ENCODE measurements at places on chromosomes 4 and X. TPM values are rescaled to one million over a fixed set of nuclear protein-coding genes. Genes with fewer than 3 reads are reported as not detected.

DNA sequence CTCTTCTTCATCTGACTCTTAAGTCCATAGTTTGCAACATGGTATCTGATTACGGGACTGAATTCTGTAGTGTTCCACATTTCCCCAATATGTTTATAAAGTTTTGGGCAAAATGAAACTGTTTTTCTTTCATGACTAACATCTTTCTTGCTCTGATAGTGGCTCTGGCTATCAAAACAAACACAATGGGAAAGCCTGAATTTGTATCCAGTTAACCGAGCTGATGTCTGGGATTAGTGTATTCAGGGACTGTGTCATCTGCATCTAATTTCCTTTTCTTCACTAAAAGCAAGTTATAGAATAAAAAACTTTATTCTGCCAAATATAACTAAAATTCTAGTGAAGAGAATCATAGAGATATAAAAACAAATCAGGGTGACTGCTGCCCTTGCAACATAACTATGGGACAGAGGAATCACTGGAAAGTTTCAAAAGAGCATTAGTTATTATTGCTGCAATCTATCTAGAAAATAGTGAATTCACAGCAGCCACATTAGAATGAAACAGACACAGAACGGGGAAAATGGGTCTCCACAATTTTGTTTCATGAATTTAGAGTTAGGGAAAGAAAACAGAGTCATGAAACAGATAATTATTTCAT lies 61.3 kb downstream of the ANTXR2 start:
- no peak for DNase-seq

DNA sequence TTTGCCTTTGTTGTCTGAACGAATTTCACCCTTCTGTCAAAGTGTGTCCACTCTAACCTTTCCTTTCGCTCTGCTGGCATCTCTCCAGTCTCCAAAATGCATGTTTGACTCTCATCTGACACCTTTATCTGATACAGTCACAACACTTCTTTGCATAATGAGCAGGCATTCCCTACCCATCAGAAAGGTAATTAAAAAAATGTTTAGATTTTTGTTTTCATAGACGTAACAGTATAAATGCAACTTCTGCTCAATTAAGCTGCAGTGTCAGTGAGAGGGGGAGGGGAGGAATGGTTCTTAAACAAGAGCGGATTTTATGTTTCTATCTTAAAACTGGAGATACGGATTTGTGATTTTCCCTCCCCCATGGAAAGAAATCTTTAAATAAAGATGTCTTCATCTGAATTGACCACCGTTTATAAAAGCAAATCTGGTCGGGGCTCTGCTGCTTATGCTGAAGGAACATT lies 70.2 kb downstream of the CXXC4 start:
- no peak for DNase-seq

- DNase-seq = no peak
Observed at GRCh38 chrX:47518144-47518543, 35.1 kb upstream of the ZNF41 start.

GRCh38 chr4:182201871-182202270 lies 41.3 kb upstream of the TENM3 start:
- DNase-seq = no peak

DNA sequence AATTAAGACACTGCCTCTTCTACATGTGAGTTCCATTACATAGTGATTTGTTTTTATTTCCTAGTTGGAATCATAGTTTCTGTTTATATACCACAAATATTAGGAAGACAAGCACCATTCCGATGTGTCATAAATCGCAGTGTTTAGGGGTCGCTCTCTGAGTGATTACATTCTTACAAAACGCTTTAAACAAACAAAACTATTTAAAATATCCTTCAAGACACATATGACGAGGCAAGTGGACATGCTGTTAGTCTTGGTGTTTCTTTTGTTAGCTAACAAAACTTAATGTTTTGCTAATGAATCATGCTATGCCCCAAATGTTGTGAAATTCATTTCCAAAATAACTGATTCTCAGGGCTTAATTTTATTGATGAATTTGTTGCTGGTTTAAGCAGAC lies 1219.3 kb upstream of the PRKX start:
- no peak for DNase-seq

GRCh38 chr4:112296949-112297880 lies at the start of gene ALPK1:
Gene ALPK1, plus strand, starts transcription at chr4:112297369.
- DNase-seq = no peak

GRCh38 chr4:57331959-57332358 lies 221.8 kb upstream of the IGFBP7 start:
- no peak for DNase-seq

CAMK2D gene
- 86.1 TPM for total RNA-seq

DNA sequence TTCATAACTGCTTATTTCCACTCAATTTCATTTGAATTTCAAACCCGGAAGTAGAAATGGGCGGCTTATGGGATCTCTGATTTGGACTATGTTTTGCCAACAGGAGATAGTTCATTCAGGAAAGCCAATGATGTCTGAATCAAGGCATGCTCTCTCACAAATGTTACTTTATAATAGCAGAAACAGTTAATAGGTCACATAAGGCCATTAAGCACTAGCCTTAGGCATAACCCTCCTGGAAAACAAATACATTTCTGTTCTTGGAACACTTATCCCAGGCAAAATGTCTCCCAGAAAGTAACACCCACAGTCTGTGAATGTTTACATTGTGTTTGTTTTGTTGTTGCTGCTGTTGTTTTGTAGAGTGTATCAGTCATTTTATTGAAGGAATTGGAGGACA lies 1347.2 kb upstream of the PCDH7 start:
- DNase-seq = no peak

VCX3B gene
- not detected for total RNA-seq

GLRA3 gene
- total RNA-seq = not detected

SLC16A2 gene
- total RNA-seq = 8.0 TPM

IQSEC2 gene
- total RNA-seq = 14.8 TPM

- DNase-seq = no peak
Observed at GRCh38 chr4:8544282-8544681, 35.9 kb upstream of the GPR78 start.

- no peak for DNase-seq
Observed at GRCh38 chr4:40173470-40173875, 23.4 kb upstream of the RHOH start.

- no peak for DNase-seq
Observed at GRCh38 chr4:12110627-12111026, 681.9 kb upstream of the HS3ST1 start.

DNA sequence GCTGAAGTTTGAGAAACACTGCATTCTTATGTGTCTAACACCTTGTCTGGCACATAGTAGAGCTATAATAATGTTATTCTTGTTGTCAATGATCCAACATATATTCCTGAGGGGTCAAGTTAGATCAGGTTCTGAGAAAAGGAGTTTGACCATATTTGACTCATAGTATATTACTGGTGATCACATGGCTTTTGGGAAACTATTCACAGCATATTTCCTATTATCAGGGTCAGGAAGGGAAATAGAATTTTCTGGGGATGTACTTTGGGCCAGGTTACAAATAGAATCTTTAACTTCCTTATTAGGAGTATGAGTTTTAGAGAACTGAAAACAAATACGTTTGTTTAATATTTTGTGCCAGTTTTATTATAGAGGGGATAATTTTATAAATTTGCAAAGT lies 11.6 kb downstream of the IL15 start:
- DNase-seq = no peak

DNA sequence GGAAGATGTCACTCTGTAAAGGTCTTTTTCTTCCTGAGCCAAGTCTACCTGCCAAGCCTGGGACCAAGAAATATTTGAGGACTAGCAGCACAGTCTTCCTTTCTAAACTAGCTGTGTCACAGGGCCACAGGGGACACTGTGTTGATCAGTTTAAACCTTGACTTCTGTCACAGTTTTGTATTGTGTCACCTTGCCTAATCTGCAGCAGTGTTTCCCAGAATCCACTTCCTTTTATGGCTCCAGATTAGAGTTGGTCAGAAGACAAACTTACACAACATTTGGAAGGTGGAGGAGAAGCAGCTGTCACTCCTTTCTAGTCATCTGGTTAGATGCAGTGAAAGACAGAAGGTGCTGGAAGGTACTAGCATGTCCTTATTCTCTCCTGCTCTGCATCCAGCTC lies 143.1 kb upstream of the BCOR start:
- no peak for DNase-seq

DNA sequence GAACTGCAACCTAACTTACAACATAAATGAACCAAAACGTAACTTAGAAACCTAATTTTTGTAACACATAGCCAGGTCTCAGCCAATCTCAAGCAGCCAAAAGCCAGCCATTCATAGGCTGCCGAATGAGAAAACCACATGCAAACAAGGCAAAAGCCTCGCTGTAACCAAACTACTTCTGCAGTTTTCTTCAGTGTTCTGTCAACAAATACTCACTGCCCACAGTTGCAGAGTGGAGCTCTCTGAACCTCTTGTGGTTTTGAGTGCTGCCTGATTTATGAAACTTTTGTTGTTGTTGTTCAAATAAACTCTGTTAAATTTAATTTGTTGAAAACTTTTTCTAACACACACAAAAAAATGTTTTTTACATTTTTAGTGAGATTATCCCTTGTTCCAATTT lies 251.2 kb downstream of the PAPSS1 start:
- no peak for DNase-seq

ADGRG2 gene
- 8.8 TPM for total RNA-seq

PNMA5 gene
- not detected for total RNA-seq

DNA sequence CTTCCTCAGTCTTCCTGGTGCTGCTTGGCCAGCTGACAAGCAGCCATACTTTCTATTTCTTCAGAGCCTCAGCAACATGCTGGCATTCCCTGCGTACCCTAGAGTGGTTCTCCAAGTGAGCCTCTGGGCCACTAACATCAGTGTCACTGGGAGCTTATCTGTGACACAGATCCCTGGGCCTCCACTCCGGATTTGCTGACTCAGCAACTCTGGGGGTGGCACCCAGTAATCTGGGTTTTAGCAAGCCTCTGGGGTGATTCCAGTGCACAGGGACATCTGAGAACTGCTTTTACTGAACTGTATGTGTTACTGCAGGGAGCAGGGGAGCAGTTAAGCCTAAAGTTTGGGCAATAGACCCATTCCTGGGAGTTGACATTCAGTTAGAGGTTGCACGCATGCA lies 28.2 kb upstream of the HMGB3 start:
- DNase-seq = no peak

DNA sequence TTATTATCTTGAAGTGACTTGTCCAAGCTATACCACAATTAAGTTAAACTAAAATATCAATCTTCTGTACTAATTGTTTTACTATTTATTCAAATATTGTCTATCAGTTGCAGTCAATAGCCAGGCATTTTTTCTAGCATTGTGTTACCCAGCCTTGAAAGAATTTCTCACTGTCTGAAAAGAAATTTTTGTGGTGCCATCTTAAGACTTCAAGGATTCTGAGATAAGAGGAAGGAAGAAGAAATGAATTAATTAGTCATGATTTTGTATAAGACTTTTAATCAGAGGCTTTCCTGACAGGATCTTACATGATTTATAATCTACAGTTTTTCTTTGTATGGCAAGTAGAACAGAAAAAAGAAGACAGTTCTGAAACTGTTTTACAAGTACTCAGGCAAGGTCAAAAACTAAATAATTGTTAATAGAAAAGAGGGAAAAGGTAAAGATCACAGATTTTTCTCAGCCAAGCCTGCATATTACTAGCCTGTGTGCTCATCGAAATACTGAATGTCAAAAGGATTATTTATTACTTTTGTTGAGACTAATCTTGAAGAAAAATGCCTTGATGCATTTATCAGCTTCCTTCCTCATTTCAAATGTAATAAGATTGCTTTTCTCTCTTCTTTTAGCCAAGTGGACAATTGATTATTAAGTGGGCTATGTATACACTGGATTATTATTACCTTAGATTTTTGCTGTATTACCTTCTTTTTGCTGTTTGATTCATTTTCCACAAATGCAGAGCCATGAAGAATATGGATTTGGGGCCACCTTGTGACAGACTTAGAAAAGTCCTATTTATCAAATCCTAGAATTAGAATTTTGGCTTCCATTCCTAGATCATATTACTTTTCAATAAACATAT lies 53.8 kb downstream of the CXCL1 start:
- DNase-seq = no peak

DNA sequence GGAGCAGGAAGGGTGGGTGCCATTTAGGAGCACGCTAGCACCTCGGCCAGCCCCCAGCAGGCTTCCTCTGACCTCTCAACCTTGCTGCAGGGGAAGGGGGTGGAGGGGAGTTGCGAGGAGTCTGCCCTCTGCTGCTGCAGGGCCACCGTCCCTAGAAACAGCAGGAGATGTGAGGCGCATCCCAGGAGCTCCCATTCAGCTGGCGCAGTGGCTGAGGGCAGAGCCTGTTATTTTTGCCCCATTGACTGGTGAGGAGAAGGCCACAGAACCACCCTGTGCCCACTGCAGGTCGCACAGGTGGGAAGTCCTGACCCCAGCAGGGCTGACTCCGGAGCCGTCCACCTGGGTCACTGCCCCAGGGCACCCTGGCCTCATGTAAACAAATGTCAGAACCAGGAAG lies 8.0 kb downstream of the PDE6B start:
- DNase-seq = no peak

LIMCH1 gene
- total RNA-seq = 38.6 TPM

- DNase-seq = no peak
Observed at GRCh38 chr4:109009909-109010308, 247.1 kb upstream of the ETNPPL start.

ADH1A gene
- not detected for total RNA-seq

- DNase-seq = no peak
Observed at GRCh38 chr4:80237992-80238391, 28.5 kb upstream of the FGF5 start.

- DNase-seq = no peak
Observed at GRCh38 chrX:68666580-68666979, 19.1 kb downstream of the STARD8 start.

DNA sequence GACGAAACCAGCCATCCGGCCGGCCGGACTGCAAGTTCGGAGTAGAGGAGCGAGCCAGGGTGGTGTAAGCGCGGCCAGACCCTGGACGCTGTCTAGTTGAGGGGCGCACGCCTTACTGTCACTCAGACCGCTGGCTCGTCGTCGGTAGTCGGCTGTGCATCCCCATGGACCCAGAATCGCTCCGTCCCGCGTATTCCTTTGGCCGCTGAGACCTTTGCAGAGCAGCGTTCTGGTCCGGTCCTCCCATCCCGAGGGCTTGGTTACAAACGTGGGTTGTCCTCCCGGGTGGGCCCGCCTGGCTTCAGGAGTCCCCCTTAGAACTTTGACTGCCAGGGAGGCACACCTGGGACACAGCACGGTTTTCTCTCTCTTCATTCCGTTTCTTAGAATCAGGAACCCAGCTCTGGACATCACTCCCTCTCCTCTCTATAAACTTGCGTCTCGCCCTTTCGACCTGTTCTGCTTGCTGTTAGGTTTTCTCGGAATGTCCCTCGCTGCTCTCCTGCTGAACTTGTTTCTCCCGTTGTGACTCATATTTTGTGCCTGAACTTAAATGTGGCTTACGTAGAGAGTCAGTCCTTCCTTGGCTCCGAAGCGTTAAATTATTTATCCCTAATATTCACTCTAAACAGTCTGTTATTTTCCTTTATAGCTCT lies 672 bp downstream of the PGM2 start:
- DNase-seq = no peak

DNA sequence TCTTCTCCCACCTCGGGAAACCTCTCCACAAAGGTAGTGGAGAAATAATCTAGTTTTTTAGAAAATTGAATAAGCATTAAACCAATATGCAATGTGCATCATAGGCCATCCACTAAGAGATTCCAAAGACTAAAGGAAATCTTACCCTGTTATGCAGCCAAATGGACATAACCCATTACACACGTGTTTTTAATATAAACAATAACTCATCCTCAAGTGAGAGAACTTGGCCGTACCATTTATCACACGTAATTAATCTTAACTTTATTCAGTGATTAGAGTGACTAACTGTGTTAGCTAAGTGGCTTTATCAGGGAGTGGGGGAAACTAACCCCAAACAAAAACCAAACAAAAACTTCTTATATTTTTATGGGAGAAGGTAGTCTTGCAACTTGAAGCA lies 57.8 kb downstream of the AFM start:
- DNase-seq = no peak

Data from omental fat pad (tissue), 4 donors.